ENCODE measurements at places on chromosomes 2 and 18.
A peak's percentile ranks its signal among the peaks of the same experiment; 100 is the strongest.

DNA sequence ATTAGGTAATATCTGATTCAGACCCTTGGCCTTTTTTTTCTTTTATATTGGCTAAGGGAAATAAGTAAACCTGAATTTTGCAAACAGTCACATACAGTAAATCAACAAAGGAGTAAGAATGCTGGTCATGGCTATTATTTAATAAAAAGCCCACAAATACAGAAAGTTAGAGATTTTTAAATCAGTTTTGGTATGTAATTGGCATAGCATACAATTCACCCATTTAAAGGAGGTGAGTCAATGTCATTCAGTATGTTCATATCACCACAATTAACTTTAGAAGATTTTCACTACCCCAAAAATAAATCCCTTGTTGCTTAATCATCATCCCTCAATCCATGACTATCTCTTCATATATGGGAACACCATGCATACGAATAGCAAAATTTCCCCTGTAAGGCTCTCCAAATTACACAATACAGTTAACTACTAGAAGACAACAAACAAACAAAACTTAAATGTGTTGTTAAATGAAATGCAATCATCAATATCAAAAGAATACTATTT is 45.9 kb upstream of the NYAP2 start:
- DNase-seq, result no peak

GRCh38 chr18:68985172-68985820 is 187.4 kb downstream of the CCDC102B start:
- DNase-seq, result no peak

GRCh38 chr2:98854682-98855081 is 81.3 kb downstream of the CRACDL start:
- no peak for DNase-seq

DNA sequence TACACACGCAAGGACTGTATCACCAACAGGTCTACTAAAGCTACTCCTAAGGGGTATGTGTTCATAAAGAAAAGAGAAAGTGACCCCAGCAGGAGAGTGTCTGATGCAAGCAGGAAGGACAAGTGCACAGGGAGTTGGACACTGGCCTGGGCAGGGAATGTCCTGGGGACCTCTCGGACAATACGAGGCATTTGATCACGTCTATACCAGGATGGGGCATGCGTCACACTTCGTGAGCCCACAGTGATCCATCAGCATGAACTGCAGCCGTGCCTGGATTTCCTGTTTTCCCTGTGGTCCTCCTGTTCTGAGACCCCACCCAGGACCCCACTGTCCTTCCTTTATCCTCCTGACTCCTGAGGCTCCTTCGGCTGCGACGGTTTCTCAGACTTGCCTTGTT is 113.9 kb downstream of the HDAC4 start:
- DNase-seq, result no peak

DNA sequence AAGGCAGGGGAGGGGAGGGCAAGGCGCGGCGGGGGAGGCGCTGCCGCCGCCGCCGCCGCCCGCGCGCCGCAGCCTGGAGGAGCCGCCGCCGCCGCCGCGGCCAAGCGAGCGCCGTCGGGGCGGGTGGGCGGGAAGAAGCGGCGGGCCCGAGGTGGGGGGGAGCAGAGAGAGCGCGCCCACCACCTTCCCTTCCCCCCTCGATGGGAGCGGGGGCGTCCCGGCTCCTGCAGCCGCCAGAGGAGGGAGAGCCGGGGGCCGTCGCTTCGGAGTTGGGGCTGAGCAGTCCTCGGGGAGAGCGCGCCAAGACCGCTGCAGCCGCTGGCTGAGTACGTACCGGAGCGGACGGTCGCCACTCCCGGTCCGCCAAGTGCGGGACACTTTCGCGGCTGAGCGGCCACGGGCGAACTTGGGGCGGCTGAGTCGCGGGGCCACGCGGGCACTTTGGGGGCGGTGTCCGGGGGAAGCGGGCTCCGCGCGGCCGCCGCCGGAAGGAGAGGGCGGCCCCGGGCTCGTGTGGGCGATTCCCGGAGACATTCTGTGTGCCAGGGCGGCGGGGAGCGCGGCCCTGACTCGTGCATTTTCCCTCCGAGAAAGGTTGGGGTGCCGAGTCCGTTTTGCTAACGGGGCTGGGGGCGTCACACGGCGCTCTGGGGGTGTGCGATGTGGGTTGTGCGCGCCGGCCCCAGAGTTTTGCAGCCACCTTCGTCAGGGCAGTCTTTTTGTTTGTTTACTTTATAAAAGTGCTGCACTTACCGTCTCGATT is at the start of gene NAB1:
Gene NAB1, plus strand, starts transcription at position 49 of the 763 bp plus-strand sequence. CDS start 10,094 bp downstream, outside the sequence.
- DNase-seq, result peak; percentile 72

GRCh38 chr18:34159691-34160185 is 65.0 kb downstream of the NOL4 start:
- DNase-seq, result no peak

DNA sequence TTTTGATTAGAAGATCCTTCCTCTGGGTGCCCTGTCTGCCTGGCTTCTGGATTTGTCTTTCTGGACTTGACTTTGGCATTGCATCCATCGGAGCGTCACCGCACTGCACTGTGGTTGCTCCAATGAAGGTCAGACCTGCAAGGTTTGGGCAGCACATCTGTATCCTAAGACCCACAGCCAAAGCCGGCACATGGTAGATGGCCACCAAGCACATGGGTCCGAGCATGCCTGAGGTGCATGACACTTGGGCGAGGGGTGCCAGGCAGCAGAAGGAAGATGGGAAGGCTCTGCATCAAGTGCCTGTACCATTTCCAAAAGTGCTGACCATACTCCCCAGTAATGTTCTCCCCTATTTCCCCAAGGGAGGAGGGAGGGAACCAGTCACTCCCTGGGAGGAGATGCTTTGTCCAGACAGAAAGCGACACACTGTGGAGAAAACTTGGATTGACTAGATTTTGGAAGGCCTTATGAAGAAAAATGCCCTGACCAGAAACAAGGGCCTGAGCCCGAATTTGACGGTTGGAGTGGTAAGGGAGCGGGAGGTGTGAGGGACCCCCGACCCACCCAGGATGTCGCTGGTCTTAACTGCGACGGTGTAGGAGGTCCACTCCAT is 149.9 kb downstream of the LOXHD1 start:
- DNase-seq, result no peak

GRCh38 chr2:98903064-98903355 is 33.0 kb downstream of the CRACDL start:
- DNase-seq, result no peak

GRCh38 chr18:51273437-51273836 is 76.0 kb upstream of the MEX3C start:
- no peak for DNase-seq

GRCh38 chr18:6589923-6590322 is 139.6 kb upstream of the ARHGAP28 start:
- DNase-seq, result no peak

DNA sequence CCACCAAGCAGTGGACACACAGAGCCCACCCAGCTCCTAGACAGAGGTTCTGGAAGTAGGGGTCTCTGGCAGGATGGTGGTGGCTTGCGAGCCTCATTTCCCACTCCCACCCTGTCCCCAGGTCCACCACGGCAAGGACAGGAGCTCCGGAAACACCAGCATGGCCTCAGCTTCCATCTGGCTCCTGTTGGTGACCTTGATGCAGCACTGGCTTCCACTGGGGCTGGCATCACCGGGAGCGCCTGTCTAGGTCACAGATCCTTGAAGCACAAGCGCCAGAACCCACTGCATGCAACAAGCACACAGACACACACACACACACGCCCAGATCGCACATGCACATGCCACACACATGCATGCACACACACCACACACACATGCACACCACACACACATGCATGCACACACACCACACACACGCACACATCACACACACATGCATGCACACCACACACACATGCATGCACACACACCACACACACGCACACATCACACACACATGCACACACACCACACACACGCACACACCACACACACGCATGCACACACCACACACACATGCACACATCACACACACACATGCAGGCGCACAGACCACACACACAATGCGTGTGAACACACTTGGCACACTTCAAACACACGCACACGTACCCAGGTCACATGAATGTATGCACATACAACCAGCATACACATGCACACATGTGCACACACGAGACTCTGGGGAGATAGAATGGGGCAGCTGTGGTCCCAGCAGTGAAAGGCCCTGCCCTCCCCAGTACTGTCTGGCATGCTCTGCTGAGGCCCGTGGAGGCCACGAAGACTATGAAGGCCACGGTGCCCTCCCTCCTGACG is 63.7 kb downstream of the TWIST2 start:
- no peak for DNase-seq

GRCh38 chr18:32478317-32478716 is 7.6 kb upstream of the GAREM1 start:
- DNase-seq, result no peak

DNA sequence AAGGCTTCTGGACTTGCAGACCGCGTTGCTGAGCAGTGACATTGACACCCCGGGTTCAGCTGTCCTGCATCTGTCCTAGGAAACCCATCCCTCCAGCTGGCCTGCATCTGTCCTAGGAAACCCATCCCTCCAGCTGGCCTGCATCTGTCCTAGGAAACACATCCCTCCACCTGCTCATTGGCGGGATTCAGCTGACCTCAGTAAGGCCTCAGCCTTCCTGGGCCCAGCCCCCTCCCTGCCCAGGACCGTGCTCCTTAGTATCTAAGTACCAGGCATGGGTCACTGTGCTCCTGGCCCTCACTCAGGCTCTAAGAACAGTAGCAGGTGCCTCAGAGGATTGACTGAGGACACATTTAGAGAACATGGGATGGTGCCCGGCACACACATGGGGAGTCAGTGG is 1.2 kb downstream of the MLPH start:
- DNase-seq, result no peak

DNA sequence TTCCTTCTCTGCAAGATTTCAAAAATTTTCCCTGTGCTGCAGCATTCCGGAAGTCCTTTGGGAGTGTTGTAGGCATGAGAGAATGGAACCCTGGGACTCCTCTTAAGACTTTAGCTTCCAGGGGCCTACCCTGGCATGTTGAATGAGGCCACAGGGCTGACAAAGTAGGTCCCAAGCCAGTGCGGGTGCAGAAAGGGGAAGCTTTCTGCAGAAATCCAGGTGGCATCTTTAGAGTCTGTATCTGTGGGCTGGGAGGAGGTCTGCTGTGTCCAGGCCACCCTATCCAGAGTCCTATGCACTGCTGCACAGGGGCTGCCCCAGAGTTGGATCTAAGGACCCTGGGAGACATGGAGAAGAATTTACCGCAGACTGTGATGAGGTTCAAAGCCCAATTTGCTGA is 1.9 kb upstream of the SIX2 start:
- DNase-seq, result no peak

DNA sequence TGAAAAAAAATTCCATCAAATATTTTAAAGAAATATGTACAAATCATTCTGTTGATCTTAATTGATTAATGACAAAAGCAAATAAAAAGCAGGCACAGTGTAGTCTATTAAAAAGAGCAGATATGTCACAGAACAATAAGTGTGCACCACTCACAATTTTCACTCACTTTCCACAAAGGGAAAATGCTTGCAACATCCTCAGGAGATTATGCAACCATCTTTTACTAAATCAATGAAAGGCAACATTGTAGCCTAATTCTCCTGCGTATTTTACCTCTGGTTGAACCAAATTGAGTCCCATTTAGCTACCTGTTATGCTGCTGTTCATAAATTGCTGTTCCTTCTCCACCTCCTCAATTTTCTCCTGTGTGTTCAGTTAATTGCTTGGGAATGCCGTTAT is 1346.8 kb upstream of the PIK3C3 start:
- DNase-seq, result no peak

GRCh38 chr2:28436525-28437051 is 43.9 kb downstream of the FOSL2 start:
- DNase-seq, result no peak

DNA sequence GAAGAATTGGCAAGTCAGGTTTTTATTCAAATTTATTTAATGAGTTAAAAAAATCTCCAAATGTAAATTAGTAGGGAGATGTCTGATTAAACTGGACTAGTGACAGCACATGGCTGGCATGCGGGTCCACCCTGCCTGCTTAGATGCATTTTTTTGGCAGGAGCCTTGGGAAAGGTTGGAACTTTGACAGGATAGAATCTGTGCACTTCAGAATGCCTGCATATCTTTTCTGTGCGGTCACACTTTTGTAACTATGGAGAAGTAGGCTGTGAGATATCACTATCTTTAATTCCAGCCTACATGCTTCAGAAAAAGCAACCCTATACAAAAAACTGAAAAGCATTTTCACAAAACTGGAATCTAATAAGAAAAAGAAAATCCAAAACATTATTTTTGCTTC is 317.8 kb downstream of the MBD2 start:
- DNase-seq, result no peak

GRCh38 chr2:71154798-71155197 is 24.4 kb downstream of the MPHOSPH10 start:
- peak; percentile 57 for DNase-seq

- peak; percentile 75 for DNase-seq
These were observed 55.5 kb upstream of the ANKRD62 start for GRCh38 chr18:12038082-12038638.

DNA sequence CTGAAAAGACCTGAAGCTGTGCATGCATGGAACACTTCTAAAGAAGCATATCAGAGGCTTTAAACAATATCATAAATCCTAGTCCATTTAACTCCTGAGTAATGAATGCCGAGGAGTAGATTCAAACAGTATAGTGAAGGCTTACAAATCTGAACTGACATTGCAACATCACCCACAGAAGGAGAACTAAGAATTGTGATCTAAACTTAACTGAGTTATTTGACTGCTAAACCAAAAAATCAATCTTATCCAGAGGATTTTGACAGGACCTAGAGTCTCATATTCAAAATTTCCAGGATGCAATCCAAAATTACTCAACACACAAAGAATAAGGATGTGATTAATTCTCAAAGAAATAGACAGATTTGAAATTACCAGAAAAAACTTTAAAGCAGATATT is 181.0 kb downstream of the SLC39A10 start:
- DNase-seq, result no peak

DNA sequence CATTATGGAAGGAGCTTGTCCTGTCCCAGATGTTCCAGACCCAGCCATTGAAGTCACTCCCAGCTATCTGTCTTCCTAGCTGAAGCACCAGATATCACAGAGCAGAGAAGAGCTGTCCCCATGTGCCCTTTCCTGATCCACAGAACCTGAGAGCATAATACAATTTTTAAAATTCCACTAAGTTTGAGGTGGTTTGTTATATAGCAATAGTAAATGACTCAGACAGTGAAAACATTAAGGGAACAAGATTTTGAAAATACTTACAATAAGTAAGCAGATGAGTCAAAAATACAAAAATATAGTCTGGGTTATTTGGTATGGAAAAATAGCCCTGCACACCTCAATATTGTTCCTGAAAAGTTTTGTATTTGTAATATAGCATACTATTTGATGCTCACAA is 85.8 kb upstream of the GLS start:
- DNase-seq, result no peak

GRCh38 chr2:72846171-72847095 is 20.6 kb upstream of the EXOC6B start:
- DNase-seq, result no peak

DNA sequence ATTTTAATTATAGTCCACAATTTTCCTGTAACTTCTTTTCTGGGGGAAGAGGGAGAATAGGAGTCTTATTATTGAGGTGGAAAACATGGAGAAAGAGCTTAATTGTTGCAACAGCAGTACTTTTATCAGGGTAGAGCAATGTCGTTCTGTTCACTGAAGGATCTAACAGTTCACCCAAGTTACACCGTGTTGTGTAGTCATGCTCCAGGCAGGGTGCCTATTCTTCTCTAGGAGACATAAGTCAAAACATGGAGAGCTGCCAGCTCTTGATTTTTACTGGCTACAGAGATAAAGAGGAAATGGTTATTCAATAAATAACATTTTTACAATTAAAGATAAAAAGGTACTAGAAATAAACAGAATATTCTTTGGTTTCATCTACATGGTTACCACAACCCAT is 594.3 kb upstream of the NETO1 start:
- no peak for DNase-seq

- peak; percentile 73 for DNase-seq
These were observed 71.8 kb upstream of the SEC11C start for GRCh38 chr18:59067873-59068272.

GRCh38 chr2:130963196-130963848 is 126.6 kb downstream of the ARHGEF4 start:
- DNase-seq, result peak; percentile 47
